Caudate nucleus (tissue), 63 donors: ENCODE measurements at places on chromosomes 5 and 9.

- DNase-seq = no peak
These were observed 146.2 kb upstream of the IRX1 start for GRCh38 chr5:3449481-3449880.

DNA sequence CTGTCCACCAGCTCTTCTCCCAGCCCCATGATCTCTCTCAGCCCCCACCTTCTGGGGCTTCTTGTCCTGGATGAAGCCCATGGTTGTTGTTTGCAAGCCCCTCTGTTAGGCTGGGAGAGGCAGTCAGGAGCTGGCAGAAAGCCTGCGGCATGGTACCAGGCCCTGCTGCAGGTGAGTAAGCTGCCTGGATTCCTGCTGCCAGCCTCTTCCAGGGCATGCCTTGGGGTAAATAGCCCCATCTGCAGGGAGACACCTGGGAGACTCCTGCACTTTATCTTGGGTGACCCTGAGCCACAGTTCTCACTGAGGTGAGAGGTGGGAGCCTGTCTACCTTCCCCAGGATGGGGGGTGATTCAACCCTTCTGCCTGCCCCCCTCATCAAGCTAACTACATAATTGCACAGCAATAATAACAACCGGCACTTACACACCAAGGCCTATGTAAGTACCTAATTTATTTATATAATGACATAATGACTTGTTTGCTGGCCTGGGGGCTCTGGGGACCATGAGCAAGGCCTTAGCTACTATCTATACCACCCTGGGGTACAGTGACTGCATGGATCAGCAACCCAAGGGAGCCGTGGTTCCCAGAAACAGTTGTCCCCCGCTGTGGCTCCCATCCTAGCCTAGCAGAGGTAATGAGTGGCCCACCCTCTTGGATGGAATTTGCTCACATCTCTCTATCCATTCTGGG, 116.0 kb downstream of the PSD2 start:
- DNase-seq = no peak

DNA sequence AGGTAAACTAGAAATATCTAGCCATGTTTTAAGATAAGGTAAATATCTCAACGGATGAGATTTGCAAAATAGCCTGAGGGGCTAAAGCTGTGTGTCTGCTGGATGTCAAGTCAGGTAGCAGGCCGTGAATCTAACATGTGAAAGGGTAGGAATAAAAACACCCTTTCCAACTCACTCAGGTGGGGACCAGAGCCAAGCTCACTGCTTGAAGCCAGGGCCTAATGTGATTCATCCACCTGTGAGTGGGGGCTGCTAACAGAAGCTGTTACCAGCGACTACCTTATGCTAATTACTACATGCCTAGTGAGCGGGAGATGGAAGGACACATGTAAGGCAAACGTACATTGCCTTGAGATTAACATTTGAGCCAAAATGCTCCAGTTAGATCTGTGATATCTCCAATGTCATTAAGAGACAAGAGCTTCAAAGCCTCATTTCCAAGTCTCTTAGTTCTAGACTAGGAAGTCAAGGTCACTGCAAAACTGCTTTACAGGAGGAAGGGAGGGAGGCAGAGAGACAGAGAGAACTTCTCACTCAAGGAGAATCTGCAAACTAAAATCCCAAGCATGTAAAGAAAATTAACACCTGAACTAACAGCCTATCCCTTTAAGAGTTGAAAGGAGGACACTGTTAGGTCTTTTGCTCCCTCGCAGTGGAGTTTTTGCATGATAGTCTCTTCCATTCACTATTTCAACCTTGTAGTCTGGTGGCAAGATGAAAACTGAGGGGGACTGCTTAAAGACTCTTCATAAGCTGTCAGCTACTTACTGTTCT, 141.6 kb upstream of the RPS23 start:
- DNase-seq = no peak

DNA sequence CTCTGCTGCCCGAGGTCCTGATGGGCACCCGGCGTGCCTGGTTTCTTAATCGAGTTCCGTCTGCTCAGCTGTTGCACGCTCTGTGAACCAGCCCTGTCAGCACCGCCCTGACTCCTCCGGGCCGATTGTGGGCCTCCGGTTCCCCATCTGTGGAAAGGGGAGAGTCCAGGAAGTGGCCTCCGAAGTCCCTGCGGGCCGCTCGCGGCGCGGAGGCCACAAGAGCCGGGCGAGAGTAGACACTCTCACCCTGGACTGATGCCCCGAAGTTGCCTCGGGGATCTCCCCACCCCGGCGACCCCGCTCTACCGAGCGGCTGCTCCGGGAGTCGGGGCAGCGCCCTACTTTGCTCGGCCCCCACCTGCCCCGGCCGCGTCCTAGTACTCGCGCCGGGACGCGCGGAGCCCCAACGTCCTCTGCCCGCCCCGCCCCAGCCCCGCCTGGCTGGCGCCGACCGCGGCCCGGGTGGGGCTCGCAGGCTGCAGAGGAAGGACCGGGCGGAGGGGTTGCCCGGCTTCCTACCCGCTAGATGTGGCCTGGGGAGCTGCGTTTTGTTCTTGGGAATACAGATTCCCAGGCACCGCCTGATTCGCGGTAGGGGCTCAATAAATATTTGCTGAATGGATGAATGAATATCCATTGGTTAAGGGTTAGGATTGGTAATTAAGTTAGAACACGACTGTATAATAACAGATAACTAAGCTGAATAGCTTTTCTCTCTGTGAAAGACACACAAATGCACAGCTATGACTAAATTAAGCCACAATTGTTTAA, 935 bp upstream of the ZNF367 start:
- DNase-seq = peak; percentile 68

DNA sequence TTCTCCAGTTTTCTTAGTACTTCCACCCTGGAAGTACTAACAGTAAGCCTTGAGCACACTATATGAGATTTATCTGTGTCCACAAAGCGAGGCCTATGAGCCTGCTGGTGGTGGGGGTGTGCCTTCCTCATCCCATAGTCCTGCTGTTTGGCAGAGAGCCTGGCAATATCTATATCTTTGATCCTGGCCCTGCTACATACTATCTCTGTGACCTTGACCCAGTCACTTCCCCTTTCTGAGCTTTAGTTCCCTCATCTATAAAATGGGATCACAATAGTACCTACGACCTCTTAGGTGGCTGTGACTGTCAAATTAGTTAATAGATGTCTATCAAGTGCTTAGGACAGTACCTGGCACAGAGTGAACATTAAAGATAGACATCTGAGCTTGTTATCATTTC, 114.6 kb upstream of the SAP30L start:
- DNase-seq = no peak

GRCh38 chr5:7878381-7878873, 9.5 kb downstream of the MTRR start:
- no peak for DNase-seq

DNA sequence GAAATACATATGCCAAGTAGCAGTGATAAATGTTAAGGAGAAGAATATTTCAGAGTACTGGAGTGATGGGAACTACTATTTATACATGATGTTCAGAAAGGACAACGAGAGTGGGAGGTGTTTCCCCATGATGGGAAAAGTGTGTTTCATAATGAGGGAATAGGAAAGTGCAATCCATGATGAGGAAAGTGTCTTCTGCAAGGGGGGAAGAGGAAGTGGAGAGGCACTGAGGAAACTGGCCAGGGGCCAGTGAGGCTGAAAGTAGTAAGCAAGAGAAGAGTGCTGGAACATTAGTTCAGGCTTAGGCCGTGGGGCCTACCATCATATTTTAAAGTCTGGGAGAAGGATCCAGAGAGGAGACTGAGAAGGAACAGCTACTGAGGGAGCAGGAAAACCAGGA, 327.2 kb downstream of the SLF1 start:
- no peak for DNase-seq

GRCh38 chr5:1751864-1752822, 47.5 kb downstream of the MRPL36 start:
- no peak for DNase-seq

DNA sequence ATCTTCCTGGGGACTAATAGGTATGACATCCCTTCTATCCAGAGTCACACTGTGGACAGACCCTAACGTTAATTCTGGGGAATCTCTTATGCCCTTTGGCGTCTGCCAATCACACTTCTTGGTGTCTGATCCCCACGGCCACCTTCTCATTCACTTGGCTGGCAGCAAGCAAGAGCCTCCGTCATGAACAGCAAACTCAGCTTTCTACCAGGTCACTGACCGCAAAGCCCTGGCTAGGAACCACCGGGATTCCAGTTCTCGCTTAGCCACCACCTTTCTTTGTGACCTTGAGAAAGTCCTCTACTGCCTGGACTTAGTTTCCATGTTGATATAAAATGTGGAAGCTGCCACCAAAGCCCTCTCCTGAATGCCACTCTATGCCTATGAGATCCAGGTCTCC, 67.7 kb upstream of the FCN1 start:
- DNase-seq = no peak

- DNase-seq = no peak
These were observed 129.0 kb upstream of the WWC1 start for GRCh38 chr5:168162464-168162863.

- no peak for DNase-seq
These were observed 14.5 kb upstream of the RAD23B start for GRCh38 chr9:107268560-107268959.

- no peak for DNase-seq
These were observed 11.8 kb upstream of the MRNIP start for GRCh38 chr5:179870403-179870903.

GRCh38 chr9:69759021-69759420, 790 bp downstream of the PTAR1 start:
- no peak for DNase-seq

DNA sequence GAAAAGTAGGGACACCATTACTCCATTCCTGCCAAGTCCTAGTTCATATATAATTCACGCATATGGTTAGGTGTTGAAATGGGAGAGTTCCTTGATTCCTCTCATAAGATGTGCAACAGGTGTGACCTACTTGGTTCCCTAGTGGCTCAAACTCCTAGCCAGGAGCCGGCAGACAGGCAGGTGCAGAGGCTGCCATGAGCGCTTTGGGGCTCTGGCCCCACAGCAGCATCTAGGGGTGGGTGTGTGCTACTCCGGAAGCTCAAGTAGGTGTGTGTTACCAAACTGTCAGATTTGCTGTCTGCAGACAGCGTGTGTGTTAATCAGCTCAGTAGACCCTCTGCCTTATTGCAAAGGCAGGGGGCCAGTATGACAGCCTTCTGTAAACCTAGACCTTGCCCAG, 1652.4 kb upstream of the ACO1 start:
- DNase-seq = no peak

DNA sequence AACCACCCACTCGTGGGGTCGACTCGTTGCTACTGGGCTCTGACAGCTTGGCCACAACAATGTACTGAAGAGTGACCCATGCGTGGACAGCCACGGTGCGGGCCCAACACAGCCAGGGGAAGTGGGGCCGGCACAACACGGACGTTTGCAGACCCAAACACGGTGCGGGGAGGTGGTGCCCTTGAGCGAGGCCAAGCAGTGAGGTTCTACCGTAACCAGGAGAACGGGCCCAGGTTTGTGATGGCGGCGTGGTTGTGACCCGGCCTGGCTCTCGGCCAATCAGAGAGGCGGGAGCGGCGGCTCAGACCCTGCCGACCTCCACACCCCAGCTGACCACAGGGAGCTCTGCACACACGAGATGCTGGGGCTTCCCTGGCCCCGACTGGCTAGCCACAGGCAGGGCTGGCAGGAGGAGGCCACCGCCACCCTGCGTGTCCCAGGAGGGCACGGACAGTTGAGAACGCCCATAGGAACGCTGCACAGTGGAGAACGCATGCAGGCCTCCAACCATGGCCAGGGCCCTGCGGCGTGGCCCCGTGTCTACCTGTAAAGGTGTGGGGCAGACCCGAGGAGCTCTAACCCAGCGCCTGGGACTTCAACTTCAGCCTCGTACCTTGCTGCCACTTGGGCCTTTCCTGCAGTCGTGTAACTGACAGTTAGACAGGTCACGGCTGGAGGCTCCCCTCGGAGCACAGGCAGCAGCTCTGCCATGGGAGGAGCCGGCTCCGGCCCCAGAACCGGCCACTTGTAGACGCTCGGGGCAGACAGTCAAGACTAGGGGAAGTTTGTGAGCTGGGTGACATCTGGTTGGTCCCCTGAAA, 13.7 kb downstream of the BRD3 start:
- DNase-seq = no peak

- DNase-seq = no peak
These were observed 47.5 kb upstream of the SLC1A1 start for GRCh38 chr9:4442806-4443205.

DNA sequence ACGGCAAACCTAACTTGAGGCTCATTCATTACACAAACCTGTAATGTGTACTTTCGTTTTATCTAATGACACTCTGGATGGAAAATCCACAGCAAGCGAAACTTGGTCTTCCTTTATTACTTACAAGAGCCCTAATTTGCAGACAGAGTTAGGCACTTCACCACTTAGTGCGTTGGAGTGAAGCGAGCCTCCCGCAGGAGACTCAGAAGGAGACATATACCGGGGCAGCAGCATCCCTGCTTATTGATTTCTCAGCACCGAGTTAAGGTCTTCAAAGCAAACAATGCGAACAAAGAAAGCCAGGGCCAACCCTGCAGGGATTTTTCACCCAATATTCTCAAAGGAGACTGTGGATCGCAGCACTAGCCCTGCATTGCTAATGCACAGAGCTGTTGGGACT, 28.6 kb downstream of the LSM11 start:
- no peak for DNase-seq

GRCh38 chr5:123700624-123701287, 188.8 kb downstream of the CSNK1G3 start:
- no peak for DNase-seq

DNA sequence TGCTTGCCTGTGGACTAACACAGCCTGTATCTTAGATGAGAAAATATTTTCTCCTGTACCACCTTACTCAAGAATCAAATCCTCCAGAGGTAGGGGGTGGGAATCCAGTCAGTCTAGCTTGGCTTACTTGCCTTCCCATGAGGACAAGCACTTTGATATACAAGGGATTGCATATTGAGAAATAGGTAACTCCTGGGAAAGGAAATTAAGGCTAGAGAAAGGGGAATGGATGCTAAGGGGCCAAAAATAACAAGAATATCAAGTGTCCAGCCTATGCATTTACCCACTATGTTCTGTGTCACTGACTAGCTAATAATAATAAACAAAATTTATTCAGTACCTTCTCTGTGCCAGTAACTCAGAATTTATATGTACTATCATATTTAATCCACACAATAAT, 21.4 kb upstream of the SNX2 start:
- DNase-seq = no peak

GRCh38 chr9:134522502-134522848, 119.1 kb upstream of the COL5A1 start:
- no peak for DNase-seq

DNA sequence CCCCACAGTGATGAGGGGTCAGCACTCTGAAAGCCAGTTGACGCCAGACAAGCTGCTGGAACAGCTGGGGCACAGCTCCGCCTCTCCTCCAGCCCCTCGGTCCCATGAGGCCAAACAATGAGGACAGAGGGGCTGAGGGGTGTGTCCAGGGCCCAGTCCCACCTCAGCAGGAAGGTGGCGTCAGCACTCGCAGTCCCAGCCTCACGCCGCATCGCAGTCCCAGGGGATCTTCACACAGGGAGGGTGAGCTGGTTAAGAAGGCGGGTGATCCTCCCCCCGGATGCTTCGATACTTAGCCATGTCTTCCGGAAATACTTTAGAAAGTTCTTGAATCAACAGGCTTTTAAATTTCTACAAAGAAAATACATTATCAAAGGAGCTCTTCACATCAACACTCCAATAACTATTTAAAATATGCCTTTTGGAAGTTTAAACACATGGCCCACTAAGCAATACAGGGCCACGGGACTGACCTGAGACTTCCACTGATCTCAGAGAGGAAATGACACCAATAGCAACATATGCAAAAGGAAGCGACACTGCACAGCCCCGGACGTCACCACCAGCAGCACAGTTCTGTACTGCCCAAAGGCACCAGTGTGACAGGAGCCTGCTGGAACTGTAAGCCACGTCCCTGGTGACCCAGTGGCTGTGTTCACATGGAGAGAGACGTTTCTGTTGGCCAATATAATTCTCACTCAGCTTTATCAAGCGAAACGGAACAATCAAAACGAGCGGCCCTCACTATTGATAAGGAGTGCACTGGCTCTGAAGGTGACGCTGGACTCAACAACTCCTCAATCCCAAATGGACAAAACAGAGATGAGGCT, 5.9 kb downstream of the MED10 start:
- no peak for DNase-seq
